Fibroblast of upper back skin (primary cell): ENCODE measurements at places on chromosomes 13 and 19.

DNA sequence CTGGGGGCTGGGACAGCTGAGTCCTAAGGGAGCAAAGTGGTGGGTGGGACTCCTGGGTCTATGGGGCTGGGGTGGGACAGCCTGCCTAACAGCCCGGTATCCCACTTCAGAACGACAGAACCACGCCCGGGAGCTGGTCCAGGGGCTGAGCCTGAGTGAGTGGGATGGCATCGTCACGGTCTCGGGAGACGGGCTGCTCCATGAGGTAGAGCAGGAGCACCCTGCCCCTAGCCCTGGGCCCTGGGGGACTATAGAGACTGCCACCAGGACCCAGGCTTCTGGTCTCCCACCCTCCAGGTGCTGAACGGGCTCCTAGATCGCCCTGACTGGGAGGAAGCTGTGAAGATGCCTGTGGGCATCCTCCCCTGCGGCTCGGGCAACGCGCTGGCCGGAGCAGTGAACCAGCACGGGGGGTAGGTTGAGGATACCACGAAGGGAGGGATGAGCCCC, 8.6 kb downstream of the SPHK2 start:
- no peak for DNase-seq

DNA sequence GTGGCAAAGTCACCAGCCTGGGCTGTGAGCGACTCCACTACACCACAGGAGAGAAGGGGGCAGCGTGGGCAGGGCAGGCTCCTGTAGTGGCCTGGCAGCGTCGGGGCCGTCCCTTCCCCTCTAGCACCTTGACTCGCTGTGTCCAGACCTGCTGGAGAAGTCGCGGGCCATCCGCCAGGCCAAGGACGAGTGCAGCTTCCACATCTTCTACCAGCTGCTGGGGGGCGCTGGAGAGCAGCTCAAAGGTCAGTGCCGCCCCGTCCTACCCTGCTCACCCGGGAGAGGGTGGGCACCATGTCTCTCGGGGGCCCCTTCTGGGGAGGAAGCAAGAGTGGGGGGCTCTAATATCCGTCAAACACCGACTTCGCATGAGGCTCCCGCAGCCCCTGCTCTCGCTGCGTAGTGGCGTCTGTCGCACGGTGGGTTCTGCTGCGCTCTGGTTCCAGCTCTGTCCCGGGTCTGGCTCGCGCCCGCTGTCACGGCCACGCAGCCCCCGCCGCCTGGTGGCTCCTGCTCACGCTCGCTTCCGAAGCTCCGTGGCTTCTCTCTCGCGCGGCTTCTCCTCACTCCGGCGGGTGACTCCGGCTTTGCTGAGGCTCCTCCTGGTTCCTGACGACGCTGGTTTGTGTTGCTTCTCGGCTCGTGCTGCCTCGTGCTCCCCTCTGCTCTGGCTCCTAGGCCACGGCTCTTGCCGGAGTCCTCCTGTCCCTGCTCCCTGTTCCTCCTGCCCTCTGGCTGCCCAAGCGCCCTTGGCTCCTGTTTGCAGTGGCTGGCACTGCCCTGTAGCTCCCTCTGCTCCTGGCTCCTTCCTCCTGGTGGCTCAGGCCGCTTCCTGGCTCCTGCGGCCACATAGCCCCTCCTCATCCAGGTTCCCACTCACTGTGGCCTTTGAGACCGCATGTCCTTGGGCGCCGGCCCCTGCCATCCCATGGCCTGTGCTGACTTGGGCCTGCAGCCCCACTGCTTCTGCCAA, 27.2 kb downstream of the MYH14 start:
- no peak for DNase-seq

DNA sequence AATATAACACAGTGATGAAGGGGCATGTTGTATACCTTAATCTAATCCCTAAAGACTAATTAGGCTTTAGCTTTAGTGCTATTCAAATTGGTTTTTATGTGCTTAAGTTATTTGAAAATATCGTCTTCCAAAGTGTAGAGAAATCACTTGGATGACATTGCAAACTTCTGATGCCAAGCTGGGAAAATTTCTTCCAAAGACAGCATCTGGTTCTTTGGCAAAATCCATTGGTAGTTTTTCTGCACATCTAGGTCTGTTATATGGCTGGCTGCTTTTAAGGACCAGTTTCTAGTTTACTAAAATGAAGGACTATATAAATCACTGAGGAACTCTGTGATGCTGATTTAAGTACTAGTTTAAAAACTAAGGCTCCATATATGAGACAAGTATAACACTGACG, 2362.3 kb downstream of the PCDH9 start:
- no peak for DNase-seq

DNA sequence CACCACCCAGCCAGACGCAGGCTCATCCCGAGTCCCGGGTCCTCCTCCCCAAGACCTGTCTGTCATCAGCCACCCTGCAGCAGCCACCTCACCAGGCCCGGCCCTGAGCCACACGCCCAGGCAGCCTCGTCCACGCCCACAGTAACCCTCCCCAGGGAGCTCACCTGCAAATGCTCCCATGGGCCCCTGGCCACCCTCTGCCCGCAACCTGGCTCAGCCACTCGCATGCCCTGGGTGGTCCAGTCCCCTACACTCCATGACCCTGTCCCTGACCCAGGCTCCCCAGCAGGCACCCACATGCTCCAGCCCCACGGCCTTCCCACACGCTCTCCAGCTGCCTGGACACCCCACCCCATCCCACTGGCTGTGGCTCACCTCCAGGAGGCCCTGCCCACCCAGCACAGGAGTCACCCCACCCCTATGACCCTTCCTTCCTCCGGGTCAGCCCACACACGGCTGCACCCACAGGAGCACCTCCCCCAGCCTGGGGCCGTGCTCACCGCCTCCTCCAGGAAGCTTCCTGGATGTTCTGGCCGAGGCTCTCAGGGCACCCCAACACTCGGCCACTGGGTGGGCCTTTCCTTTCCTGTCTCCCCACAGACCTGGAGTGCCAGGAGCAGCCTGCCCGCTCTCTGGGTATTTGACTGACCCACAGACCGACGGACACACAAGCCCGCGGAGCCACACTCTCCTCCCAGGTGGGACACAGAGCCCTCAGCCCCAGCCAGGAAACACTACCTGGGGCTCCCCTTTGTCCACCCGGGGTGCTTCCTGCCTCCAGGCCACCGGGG, 3.6 kb downstream of the TMEM259 start:
- no peak for DNase-seq

GRCh38 chr19:40542202-40542859, 34.3 kb upstream of the SHKBP1 start:
- peak; percentile 62 for DNase-seq

- DNase-seq, result no peak
These were observed 6.0 kb downstream of the STK24 start for GRCh38 chr13:98570929-98571372.

DNA sequence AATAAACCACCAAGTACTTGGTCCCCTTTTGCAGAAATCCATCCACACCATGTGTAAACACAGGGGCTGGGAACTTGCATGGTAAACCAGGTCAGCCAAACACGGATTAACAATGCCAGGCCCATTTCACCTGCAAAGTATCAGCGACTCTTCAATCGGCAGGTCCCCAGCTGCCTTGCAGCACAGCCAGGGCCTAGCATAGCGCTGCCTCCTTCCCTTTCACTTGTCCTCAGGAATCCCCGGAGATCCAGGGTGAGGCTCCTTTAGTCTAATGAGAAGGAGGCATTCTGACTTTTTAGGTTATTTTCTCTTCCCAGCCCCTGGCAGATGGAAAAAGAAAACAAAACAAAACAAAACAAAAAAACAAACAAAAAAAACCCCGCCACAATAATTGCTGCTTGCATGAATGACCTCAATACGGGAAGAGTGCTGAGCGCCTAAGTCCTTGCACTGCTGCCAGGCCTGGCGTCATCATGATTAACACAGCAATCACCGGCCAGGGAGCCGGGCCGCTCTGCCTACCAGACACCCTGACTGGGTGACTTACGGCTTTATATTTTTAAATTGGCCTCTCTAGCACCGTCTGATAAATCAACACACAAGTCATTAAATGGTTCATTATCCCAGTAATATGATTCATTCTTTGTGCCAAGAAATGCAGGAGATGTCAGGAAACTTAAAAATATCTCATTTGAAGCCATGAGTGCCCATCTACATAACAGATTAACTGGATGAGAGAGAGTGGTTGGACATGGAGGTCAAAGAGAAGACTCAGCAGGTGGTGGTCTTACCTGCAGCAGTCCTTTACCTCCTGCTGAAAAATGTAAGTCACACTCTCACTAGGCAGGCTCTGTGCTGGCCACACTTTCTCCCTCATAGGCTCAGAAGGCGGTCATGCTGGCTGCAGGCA, 692.7 kb downstream of the UQCRFS1 start:
- no peak for DNase-seq
